Activated CD4-positive, alpha-beta T cell treated with anti-CD3 and anti-CD28 coated beads, Interleukin-2, amount 10 ng/mL, durations not matched to agents 24 days and 14 days (primary cell): ENCODE measurements at places on chromosomes 11 and 22. TPM values are rescaled to one million over a fixed set of nuclear protein-coding genes. Genes with fewer than 3 reads are reported as not detected.
A peak's percentile ranks its signal among the peaks of the same experiment; 100 is the strongest.

The NDUFV1 gene
- total RNA-seq = 304 and 321 TPM in 2 replicates

The RHOD gene
- total RNA-seq = 0.35 TPM in 1 of 2 replicates, not detected in the other

The SEPTIN3 gene
- 5.7 and 6.8 TPM in 2 replicates for total RNA-seq

The SNAP29 gene
- 24.3 and 25.8 TPM in 2 replicates for total RNA-seq

The PGA3 gene
- total RNA-seq = not detected in 2 replicates

The B3GAT1 gene
- 0.16 and 0.28 TPM in 2 replicates for total RNA-seq

DNA sequence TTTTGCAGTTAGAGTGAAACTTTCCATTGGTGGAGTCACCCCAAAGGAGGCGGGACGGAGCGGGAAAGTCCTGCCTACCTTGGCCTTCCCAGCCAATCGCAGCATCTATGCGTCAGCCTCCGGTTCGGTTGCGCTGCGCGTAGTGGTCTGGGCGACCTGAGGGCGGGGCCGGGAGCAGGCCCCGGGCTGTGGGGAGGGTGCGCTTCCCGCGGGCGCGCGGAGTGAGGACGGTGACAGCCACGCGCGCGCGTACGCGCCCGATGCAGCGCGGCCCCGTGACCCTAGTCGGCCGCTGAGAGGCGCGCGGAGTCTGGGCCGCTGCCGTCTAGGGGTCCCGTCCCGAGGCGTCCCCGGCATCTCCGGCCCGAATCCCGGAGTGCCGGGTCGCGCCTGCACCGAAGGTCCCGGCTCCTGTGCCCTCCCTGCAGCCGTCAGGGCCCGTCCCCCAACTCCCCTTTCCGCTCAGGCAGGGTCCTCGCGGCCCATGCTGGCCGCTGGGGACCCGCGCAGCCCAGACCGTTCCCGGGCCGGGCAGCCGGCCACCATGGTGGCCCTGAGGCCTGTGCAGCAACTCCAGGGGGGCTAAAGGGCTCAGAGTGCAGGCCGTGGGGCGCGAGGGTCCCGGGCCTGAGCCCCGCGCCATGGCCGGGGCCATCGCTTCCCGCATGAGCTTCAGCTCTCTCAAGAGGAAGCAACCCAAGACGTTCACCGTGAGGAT lies at the start of gene NF2:
NF2 (plus strand) TSS at position 276 of the 718 bp plus-strand sequence; CDS start at position 642, 366 bp downstream.
- peak; percentile 100 for DNase-seq

- DNase-seq = no peak
Measured at GRCh38 chr11:118565051-118565450, 680 bp downstream of the IFT46 start.

GRCh38 chr11:282171-282570 lies 4.0 kb downstream of the NLRP6 start:
- DNase-seq = no peak

GRCh38 chr11:86292912-86293616 lies 9.0 kb upstream of the HIKESHI start:
- DNase-seq = peak; percentile 77

- no peak for DNase-seq
Measured at GRCh38 chr11:32224580-32224979, 133.7 kb downstream of the RCN1 start.

DNA sequence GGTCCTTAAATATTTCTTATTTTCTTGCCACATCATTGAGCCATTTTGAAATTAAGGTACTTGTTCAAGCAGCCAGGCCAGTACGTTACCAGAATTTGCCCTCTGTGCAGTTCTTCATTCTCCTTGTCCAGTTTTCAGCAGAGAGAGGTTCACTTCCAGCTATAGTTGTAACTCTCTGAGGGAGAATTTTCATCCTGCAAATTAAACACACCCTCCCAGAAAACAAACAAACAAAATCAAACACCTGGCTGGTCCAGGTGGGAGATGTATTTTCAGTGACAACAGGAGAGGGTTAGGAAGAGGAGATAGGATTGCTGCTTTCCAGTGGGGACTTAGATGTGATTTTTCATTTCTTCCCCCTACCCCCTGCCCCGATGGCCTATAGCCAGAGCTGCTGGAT lies 45.0 kb downstream of the LHFPL7 start:
- no peak for DNase-seq

- DNase-seq = no peak
Measured at GRCh38 chr11:59204746-59205145, 8.0 kb downstream of the MPEG1 start.

GRCh38 chr11:112410325-112410724 lies 149.7 kb upstream of the PLET1 start:
- DNase-seq = no peak

DNA sequence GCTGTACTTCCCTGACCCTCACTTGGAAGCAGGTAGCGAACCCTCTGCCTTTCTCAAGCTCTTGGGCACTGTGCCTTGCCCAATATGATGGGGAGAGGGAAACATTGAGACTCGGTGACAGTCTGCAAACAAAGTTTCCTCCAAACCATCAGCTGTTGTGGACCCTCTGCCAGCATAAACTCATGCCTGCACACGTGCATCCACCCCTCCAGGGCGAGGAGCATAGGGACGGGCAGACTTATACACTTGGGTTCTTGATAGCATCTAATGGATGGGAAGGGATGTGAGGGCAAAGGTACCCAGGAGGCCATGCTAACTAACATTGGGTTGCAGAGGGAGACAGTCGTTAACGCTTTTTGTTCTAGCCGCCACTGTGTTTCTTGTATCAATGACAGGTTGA lies 8.2 kb upstream of the MAPK8IP1 start:
- DNase-seq = no peak

DNA sequence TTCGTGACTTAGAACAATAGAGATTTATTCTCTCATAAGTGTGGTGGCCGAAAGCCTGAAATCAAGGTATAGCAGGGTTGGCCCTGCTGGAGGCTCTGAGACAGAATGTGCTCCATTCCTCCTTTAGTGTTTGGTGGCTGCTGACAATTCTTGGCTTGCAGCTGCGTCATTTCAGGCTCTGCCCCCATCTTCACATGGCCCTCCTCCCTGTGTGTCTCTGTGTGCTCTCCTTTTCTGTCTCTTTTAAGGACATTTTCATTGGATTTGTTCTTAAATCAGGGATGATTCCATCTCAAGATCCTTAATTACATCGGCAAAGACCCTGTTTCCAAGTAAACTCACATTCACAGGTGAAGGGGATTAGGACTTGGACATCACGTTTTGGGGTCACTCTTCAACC lies 10.2 kb upstream of the APOL6 start:
- DNase-seq = no peak

DNA sequence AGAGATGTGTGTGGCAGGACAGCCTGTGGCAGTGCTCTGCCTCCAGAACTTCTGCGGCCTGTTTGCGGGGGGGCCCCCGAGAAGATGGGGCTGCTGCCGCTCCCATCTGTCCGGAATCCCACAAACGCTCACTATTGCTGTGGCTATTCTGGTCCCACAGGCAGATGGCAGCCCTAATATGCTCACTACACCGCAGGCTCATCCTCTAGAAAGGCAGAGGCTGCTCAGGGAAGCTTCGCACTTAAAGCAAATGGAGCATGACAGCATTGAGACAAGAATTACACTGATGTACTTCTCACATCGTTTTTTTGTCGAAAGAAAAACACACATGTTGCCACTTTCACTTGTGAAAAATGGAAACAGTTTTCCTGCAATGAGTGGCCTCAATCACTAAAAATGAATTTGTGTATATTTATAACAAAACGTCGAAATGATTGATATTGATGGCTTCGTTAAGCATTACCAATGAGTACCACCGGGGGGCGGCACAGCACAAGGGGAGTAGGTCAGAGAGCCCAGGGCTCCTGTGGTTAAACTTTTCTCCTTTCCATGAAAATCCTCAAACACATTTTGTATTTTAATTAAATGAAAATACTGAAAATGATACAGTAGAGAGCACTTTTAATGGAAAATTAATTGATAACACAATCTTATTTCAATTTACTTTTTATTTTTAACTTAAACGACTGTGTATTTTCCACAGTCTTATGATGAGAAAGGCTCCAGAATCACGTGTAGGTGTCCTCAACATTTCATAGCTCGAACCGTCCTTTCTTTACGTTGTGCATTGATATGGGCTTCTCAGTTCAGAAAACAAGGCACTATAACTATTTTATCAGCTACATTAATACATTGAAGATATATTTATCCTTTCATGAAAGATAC lies 69.1 kb downstream of the CTTN start:
- DNase-seq = peak; percentile 83

DNA sequence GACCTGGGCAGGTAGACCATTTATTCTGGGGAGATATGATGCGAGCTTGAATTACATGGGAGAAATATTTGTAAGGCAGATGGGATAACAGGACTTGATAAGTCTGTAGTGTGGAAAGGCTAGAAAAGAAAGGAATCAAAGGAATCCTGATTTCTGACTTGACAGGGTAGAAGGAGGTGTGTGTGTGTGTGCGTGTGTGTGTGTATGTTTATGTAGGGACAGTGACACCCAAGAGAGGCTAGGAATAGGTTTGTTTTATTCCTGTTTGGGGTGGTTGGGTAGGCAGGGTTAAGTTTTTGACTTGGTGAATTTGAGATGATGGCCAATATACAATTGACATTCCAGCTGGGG lies 390 bp upstream of the HTATIP2 start:
- DNase-seq = no peak

DNA sequence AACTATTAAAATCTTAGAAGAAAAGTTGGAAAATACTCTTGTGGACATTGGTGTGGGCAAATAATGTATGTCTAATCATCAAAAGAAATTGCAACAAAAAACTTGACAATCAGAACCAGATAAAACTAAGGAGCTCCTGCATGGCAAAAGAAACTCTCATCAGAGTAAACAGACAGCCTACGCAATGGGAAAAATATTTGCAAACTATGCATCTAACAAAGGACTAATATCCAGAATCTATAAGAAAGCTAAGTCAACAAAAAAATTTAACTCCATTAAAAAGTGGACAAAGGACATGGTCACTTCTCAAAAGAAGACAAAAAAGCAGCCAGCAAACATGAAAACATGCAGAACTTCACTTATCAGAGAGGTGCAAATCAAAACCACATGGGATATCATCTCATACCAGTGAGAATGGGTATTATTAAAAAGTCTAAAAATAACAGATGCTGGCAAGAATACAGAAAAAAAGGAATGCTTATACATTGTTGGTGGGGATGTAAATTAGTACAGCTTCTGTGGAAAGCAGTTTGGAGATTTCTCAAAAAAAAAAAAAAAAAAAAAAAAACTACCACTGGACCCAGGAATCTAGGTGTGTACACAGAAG lies 99.7 kb upstream of the TOP3B start:
- no peak for DNase-seq

DNA sequence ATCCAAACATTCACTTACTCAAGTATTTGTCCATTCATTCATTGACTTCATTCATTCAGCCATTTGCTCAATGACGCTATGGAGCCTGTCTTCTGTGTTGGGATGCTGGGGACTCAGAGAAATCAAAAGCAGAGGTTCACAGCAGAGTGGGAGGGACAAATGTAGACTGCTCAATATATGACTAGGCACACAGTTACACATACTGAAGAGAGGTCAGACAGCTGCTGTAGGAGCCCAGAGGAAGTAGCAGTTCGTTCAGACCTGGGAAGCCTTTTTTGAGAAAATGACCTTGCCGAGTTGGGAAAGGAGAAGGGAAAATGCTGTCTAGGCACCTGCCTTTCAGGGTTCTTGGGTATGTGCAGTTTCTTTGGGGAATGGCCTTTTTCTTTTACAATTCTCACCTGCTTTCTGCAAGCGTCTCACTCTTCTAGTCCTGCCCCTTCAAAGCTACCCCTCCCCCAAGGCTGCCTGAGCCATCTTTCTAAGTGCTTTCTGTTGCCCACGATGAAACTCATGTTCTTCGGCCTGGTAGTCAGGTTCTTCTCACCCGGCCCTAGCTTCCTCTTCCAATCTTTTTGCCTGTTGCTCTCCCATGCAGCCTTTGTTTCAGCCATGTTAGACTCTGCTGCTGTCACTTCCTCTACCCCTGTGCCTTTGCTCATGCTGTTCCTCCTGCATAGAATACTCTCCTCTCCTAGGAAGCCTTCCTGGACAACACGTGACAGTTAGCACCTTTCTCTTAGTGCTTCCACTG lies 4.2 kb upstream of the UVRAG start:
- DNase-seq = no peak

DNA sequence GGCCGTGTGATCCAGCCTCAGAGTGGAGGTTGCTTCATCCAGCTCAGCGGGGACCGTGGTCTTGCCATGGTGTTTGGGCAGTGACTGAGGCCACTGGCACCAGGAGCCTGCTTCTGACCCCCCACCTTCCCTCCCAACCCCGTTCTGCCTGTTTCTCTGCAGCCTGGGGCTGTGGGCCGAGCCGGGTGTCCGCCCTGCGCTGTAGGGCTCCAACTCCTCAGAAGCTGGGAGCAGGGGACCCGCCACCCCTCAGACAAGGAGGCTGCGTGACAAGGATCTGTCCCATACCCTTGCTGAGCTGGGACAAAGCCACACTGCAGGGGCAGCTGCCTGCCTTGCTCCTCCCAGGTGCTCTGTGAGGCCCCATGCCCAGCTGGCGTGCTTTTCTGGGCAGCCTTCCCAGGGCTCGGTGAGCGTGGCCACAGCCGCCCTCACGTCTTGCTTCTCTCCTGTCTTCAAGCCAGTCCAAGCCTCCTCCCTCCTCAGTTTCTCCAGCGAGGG lies 11.7 kb upstream of the ARFGAP3 start:
- DNase-seq = no peak

- DNase-seq = peak; percentile 62
Measured at GRCh38 chr22:37726241-37726887, 29.5 kb downstream of the TRIOBP start.

DNA sequence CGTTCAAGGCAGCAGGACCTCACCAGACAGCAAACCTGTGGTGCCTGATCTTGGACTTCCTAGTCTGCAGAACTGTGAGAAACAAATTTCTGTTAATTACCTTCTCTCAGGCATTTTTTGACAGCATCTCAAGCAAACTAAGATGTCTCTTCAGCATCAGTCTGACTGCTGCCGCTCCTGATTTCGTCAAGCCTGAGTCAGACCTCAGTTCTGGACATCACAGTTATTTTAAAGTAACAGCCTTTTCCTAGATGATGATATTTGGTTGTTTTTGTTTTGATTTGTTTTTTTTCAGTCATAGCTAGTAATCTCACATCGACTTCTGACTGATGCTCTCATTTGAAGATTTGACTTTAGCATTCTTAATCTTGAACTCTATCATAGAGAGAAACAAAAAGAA lies 71.9 kb downstream of the BLID start:
- DNase-seq = no peak
